ENCODE measurements at places on chromosomes 7 and 10.

DNA sequence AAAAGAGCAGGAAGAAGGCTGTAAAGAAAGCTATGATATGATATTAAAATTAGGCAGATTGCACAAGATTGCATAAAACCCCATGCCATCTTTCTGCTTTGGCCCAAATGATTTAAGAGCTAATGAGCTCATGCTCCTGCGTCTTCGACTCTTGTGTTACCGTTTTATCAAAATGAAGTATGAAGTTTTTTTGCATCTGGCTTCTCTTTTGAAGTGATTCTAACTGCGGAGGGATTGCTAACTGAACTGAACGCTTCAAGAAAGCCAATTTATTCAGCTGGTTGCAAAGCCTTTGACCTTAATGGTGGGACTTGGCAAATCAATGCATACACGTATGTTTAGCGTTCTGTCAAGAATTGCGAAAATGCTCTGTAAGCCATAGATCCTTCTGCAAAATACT is 282.9 kb downstream of the TWIST1 start:
- no peak for DNase-seq

GRCh38 chr10:128723631-128724205 is 597.5 kb upstream of the MKI67 start:
- no peak for DNase-seq

DNA sequence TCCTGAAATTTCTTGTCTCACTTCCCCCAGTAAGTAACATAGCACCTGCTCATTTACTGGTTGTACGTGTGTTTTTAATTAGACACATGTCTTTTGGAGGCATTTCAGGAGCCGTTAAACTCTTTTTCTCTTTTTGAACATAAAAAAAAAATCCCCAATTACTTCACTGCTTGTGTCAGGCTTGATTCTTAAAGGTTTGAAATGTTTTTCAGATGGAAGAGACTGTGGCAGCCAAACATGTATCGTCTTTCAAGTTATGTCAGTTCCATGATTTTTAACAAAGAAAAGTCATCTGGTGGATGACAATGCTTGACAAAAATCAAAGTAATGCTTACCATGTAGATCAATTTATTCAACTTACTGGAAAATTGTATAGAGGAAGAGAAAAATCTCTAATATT is 585.8 kb downstream of the GATA3 start:
- DNase-seq, result no peak

GRCh38 chr10:63304146-63304545 is 161.6 kb downstream of the JMJD1C start:
- DNase-seq, result no peak

DNA sequence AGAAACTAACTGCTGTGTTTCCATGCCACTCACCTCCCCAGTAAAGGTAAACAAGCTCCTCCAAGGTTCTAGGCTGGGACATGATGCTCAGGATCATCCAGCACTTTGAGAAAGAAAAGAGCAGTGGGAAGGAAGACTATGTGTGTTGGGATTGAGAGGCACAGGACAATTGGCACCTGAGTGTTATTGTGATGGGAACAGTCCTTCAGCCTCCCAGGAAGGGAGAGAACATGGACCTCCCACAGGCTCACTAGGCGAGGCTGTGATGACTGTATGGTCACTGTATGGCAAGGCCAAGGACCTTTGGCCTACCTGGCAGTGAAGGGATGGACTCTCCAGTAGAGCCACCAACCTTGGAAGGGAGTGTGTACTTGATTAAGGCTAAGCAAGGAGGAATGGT is 123.2 kb upstream of the UNC5B start:
- DNase-seq, result no peak

DNA sequence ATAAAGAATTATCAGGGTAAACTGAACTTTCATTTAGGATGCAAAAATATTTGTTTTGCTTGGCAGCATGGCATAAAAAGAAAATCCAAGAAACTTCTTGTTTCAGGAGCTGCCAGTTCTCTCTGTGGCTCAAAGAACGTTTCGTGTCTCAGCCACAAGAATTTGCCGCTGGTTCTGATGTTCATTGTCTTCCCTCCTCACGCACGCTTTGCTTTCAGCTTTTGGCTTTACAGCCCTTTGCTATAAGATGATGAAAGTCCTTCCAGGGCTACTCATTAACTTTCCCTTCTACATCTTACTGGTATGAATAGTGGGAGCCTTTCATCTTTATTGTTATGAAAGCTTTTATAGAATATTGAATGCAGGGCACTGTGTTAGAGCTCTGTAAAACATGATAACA is 124.7 kb downstream of the BICC1 start:
- no peak for DNase-seq

- DNase-seq, result no peak
Observed at GRCh38 chr10:98481404-98481945, 34.7 kb upstream of the HPS1 start.

DNA sequence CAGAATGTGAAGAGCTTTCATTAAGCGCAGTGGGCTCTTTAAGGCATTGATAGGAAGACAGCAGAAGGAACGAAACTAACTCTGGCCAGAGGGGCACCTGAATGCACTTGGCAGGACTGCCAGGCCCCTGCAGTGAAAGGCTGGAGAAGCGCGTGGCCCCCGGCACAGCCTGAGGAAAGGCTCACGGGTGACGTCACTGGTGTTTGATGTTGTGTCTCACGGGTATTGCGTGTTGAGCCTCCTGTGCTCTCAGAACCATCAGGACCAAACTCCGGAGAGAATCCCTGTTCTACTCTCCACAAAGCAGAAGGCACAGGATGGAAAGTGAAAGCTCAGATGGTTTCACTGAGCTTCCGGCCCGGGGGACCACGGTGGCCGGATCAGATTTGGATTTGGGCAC is 515.8 kb upstream of the FOXK1 start:
- DNase-seq, result no peak

All from stimulated activated CD4-positive, alpha-beta T cell treated with anti-CD3 and anti-CD28 coated beads, Interleukin-1b, Interleukin-23, amount 100 ng/mL, for 1 hour (primary cell).